Right renal cortex interstitium (tissue), 3 donors: ENCODE measurements at places on chromosomes 3 and 15.

- no peak for DNase-seq
These were observed 105.1 kb upstream of the BCL6 start for GRCh38 chr3:187850258-187850921.

- DNase-seq: no peak
These were observed 302.7 kb downstream of the AGBL1 start for GRCh38 chr15:86382341-86382740.

DNA sequence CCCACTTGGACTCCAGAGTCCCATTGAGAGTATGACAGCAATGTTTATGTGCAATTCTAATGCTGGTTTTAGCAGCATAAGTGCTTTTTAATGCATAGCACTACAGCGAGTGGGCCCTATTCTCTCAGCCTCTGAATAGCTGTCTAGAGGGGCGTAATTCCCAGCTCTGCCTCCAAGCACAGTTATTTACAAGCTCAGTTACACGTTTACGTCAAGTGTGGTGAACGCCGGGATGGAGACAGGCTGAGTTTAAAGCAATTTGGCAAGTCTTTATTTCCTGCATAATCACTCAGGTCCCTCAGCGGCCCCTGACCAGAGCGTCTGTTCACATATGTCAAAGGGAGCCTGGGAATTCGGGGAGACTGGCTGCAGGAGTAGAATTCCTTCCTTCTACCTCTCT, 43.9 kb downstream of the SOX14 start:
- no peak for DNase-seq

DNA sequence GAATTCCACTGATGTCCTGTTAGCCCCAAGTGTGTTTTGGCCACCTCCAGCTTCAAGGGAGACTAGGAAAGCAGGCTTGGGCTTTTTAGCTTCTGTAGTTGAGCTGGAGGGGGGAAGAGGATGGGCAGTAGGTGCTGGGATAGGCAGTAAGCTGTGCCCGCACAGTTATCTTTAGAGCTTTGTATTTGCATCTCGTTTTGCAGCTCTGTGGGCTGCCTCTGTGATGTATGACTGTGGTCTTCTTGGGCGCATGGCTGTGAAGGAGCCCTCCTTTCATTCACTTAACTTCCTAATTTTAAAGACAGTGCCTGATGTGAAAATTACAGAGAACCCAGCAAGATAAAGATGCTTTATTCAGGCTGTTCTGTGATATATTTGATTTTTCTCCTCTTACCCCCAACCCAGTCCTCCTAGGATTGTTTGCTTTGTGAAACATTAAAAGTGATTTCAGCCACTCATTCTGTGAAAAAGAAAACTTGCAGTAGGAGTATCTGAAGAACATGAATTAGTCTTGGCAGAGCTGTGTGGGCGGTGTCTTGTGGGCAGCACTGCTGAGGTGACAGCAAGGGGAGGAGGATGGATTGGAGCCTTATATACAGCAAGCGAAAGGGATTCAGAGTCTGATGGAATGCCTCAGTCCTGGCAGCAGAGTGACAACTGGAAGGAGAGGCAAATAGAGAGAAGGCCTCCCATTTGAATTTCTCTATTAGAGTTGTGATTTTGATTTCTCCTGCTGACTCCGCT, 74.3 kb downstream of the LARS2 start:
- DNase-seq: no peak

- no peak for DNase-seq
These were observed 287.8 kb upstream of the MCTP2 start for GRCh38 chr15:93943586-93943985.

DNA sequence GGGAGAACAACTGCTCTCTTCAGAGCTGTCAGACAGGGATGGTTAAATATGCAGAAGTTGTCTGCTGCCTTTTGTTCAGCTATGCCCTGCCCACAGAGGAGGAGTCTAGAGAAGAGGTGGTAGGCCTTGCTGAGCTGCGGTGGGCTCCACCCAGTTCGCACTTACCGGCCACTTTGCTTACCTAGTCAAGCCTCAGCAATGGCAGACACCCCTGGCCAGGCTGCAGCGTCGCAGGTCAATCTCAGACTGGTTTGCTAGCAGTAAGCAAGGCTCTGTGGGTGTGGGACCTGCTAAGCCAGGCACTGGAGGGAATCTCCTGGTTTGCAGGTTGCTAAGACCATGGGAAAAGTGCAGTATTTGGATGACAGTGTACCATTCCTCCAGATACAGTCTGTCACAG, 12.3 kb upstream of the TMEM45A start:
- DNase-seq: no peak

- DNase-seq: no peak
These were observed 431.2 kb downstream of the LPP start for GRCh38 chr3:188584958-188585689.

GRCh38 chr15:59492389-59493377, 54.7 kb downstream of the FAM81A start:
- DNase-seq: peak; percentile 64

GRCh38 chr3:133905376-133905775, 9.7 kb upstream of the RAB6B start:
- DNase-seq: no peak

DNA sequence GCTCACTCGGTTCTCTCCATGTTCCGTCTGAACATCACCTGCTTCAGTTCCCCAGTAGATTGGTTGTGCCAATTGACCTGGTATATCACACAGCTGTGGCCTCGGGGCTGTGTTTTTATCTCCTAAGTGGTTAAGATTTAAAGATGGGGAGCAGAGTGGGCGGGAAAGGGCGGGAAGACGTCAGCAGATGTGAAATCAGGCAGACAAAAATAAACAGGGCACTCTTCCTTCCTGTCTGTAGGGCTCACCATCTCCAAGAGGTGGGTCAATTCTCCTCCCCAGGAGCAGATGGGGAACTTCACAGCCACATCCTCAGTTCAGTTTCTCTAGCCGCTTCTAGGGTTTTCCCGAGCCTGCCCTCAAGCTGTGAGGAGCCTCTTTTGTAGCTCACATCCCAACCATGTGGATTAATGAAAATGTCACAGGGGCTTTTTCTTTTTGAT, 26.8 kb upstream of the LIMD1 start:
- no peak for DNase-seq
